ENCODE measurements at places on chromosomes 12 and 14.
A peak's percentile ranks its signal among the peaks of the same experiment; 100 is the strongest.

- H3K36me3 ChIP-seq: no peaks in the 10 kb centered on the region
- peaks cover 2% of the 10 kb centered on the region for H3K4me1 ChIP-seq
These were observed 74.4 kb downstream of the PRIMA1 start for GRCh38 chr14:93713726-93714405.

DNA sequence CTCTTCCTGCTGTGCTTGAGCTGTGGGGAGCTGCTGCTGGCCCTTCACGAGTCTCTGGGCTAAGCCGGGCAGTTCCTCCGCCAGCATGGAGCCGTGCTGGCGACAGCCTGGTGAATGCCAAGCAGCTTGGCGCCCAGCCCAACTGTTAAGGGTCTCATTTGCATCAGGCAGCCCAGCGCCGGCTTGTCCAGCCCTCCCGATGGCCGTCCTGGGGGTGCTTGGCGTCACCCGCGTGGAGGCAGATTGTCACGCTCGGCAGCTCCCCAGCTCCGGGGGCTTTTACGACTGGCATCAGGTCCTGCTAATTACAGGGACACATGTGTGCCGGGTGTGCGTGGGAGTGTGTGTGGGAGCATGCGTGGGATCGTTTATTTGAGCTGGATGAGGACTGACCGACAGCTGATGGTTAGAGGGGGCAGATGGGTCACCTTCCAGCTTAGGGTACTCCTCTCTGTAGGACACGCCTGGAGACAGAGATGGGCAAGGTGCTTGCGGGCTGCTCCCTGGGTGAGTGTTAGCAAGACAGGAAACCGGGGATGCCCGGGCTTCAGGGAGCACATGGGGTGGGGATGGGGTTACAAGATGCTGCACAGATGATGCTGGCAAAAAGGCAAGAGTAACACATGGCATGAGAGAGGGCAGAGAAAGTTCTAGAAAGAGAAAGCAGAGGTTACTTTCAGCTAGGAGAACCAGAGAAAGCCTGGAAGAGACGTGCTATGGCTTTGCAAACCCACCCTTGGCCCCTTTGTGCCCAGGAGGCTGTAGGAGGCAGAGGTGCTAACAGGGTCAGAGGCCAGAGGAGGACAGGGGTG is 64.1 kb downstream of the KIF26A start:
- peaks cover 9% of the 10 kb centered on the region for H3K4me1 ChIP-seq
- no peak overlapping the region for H3K27ac ChIP-seq
- no peaks in the 10 kb centered on the region for H3K36me3 ChIP-seq
- DNase-seq: no peak

DNA sequence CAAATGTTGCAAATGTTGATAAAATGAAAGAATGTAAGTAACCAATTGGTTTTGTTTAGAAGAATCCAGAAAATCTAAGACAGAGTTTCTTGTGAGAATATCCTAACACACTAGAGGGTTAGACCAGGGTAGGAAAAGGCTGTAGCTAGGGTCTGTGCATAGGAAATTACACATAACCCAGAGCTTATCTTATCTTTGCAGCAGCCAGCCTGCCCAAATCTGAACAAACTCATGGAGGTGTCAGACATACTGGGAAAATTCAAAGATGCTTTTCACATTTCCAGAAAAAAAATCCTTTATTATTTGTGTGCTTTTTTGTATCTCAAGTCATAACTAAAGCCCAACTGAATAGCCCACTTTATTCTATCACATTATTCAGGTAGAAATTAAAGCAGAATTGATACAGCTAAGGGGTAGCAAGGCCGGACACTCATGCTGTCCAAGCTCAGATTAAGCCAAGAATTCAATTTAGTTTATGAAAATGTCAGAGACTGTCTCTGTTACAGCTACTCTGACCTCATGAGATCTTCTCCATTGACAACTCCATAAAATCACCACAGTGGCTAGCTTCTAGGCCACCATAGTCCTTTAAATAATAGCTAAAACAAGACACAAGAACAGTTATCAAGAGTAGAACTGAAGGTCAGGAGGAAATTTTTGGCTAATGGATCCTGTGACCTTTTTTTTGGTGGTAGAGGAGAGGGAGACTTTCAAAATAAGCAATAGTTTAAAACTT is 169.6 kb upstream of the RASSF8 start:
- H3K4me1 ChIP-seq: peaks cover 4% of the 10 kb centered on the region
- DNase-seq: no peak
- H3K36me3 ChIP-seq: no peaks in the 10 kb centered on the region

DNA sequence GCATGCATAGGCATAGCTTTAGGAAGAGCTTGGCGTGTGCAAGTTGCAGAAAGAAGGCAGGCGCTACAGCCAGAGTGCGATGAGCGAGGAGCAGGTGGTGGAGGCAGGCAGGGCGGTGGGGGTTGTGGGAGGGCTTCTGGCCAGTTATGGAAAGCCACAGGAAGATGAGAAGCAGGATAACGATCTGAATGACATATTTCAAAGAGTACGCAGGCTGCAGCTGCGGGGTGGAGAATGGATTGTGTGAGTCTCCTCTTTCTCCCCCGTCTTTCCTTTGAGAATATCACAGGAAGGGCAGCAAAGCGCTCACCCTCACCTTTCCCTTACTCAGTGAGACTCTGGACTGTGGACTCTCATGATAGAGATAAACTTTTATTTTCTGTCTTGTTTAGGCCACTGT is 48.7 kb upstream of the PLXNC1 start:
- H3K27me3 ChIP-seq: peaks cover 11% of the 10 kb centered on the region
- no peak overlapping the region for H3K4me3 ChIP-seq
- no peaks in the 10 kb centered on the region for H3K36me3 ChIP-seq
- no peak for DNase-seq

DNA sequence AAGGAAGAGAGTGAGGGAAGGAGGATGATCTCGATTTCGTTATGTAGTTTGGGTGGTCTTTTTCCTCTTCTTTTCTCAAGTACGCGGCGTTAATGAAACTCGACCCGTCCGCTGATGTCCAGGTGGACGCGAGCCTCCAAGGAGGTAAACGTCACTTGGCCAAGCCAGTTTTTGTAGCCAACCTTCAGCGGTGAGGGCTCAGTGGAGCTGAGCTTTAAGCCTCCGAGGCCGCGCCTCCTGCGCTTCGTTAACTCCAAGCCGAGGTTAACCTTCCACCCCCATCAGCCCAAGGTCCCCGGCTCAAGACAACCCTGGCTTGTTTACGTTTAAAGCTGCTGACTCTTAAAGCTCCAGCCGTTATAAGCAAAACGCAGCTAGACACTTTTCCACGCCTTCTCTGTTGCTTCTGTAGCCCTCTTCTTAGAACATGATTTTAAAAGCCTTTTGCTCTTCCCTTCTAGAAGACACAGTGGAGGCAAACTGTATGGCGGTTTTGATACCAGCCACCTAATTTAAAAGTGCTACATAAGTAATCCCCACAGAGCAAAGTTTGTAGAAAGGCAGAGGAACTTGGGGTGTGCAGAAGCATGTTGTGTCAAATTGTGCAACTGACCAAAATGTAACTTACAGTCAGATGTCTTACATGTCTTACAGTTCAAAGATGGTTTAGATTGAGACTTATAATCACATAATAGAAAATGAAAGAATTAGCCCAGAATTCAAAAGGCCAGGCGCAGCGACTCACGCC is 923 bp upstream of the ITPR2 start:
- H3K4me1 ChIP-seq: peaks cover 32% of the 10 kb centered on the region
- no peak for DNase-seq
- H3K4me3 ChIP-seq: peak overlapping the region; percentile 85

DNA sequence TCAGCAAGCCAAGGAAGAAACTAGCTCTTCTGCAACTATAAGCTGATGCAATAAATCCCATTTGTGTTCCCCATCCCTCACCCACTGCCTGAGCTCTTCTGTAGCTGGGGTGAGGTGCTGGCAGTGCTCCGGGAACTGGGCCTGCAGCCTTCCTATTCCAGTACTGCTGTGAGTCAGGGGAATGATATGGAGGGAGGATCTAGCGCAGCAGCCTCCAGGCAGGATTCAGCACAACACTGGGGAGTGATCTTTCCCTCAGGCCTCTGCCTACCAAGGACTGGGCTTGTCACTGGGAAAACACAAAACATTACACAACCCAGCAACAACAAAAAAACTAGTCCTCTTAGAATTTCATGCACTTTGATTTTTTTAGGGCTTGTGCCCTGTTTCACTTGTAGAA is 58.7 kb downstream of the ST8SIA1 start:
- no peak for DNase-seq
- no peaks in the 10 kb centered on the region for H3K27me3 ChIP-seq
- H3K4me1 ChIP-seq: no peaks in the 10 kb centered on the region
- H3K4me3 ChIP-seq: no peak overlapping the region

GRCh38 chr12:10783252-10783651 is 19.2 kb downstream of the TAS2R7 start:
- no peaks in the 10 kb centered on the region for H3K27me3 ChIP-seq
- no peak for DNase-seq
- peaks cover 11% of the 10 kb centered on the region for H3K4me1 ChIP-seq

- peak within 1 kb of the TSS; percentile 93 for H3K27ac ChIP-seq
- peaks cover 16% of the 10 kb centered on the region for H3K36me3 ChIP-seq
- H3K27me3 ChIP-seq: no peaks in the 10 kb centered on the region
- peaks cover 11% of the 10 kb centered on the region for H3K4me1 ChIP-seq
These were observed at the start of gene TSFM for GRCh38 chr12:57782608-57783465. TSFM (plus strand) TSS chr12:57782787; CDS start chr12:57782802, 15 bp downstream.

GRCh38 chr12:39621670-39622069 is 2.1 kb upstream of the ABCD2 start:
- H3K27me3 ChIP-seq: peaks cover 2% of the 10 kb centered on the region
- peaks cover 4% of the 10 kb centered on the region for H3K4me1 ChIP-seq
- DNase-seq: no peak
- H3K4me3 ChIP-seq: no peak overlapping the region

DNA sequence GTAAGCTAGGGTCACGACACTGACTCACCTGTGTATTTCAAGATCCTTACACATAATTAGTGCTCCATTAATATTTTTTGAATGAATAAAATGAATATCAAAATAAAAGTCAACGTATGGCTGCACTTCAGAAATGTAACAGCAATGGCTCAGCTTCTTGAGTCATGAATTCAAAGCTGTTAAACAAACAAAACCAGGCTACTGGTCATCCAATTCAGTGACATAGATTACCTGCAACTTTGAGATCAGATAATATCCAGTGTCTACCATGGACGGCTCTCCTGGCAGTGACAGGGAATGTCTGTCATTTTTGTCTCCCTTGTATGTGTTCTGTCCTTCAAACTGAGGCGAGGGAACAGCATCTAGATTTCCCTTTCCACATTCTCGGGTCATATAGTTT is 225.6 kb downstream of the EFCAB11 start:
- H3K27me3 ChIP-seq: no peaks in the 10 kb centered on the region
- H3K4me3 ChIP-seq: no peak overlapping the region
- peaks cover 11% of the 10 kb centered on the region for H3K4me1 ChIP-seq
- H3K36me3 ChIP-seq: peaks cover 2% of the 10 kb centered on the region
- no peak overlapping the region for H3K27ac ChIP-seq

- peaks cover 69% of the 10 kb centered on the region for H3K27me3 ChIP-seq
- H3K4me3 ChIP-seq: no peak overlapping the region
- H3K36me3 ChIP-seq: no peaks in the 10 kb centered on the region
- no peak for DNase-seq
- H3K4me1 ChIP-seq: no peaks in the 10 kb centered on the region
These were observed 300.8 kb upstream of the NOS1 start for GRCh38 chr12:117662220-117662619.

DNA sequence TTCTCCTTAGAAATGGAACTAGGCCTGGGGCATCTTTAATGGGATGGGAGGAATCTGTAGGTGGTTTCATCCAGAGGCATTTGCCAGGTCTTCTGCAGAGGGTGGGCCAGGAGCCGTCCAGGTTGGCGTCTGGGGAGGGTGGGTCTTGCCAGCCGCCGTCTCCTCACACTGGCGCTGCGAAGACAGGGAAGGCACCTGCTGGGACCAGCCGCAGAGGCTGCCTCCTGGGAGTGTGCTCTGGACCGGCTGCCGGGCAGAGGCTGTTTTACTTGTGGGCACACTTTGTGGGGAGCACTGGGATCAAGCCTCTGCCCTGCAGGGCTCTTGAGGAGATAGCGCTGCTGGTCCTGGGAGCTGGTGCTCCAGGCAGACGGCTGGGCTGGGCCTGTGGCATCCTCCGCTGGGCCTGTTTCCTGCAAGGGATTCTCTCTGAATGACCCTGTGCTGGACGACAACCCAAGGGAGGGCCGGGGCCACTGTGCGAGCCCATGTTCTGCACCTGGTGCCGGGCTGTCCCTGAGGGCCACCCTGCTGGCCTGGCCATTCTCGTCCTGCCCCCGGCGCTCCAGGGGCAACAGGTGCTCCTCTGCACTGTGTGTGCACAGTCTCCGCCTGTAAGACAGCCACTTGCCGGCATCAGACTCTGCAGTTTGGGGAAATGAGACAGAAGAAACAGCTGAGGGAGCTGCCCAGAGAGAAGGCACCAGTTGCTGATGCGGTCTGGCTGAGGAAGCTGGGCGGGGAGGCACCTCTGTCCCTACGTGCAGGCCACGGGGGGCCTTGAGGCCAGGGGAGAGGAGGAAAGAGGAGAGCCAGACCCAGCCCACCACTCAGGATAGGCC is 10.0 kb upstream of the TEX22 start:
- no peak for DNase-seq
- no peaks in the 10 kb centered on the region for H3K27me3 ChIP-seq
- no peak overlapping the region for H3K4me3 ChIP-seq
- H3K4me1 ChIP-seq: no peaks in the 10 kb centered on the region
- peaks cover 5% of the 10 kb centered on the region for H3K36me3 ChIP-seq

DNA sequence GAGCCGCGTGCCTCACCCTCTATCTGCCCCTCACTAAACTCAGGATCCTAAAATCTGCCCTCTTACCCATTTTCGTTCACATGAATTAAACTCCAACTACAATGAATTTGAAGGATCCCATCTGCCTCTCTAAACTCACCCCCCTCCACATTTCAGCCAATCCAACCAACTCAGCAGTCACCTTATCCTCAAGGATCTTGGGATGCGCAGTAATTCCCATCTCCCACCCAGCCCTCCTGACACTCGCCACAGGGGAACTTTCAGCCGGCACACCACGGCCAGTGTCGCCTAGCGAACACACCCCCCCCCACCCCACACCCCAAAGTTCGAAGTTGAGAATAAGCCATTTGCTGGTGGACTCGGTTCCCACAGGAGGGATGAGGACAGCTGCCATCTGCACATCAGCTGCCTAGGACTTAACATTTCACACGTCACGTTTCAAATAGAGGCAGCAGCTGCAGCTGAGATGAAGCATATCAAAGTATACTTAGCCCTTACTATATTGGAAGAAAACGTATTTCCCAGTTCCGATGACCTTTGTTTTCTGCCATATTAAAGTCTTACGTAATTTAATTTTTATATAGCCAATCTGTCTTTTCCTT is 8.7 kb upstream of the SELPLG start:
- peaks cover 7% of the 10 kb centered on the region for H3K36me3 ChIP-seq
- H3K4me3 ChIP-seq: no peak overlapping the region
- peaks cover 32% of the 10 kb centered on the region for H3K4me1 ChIP-seq
- H3K27ac ChIP-seq: no peak overlapping the region

DNA sequence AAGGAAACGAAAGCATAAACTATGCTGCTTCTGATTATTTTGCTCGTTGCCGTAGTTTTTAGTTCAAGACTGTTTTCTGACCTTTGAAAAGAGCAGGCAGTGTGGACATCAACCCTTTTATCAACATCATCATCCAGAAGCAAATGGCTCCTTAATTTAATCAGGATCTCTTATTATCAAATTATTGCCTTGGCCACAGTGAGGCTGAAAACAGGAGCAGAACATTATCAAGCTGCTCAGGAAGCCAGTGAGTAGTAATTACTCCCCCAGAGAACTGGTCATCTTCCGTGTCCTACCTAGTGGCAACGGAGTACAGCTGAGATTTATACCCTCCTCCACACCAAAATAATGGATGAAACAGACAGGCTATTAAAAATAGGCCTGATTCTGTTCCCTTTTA is 2.2 kb upstream of the DIABLO start:
- H3K36me3 ChIP-seq: peaks cover 13% of the 10 kb centered on the region
- H3K27me3 ChIP-seq: no peaks in the 10 kb centered on the region
- no peak for DNase-seq
- no peak overlapping the region for H3K27ac ChIP-seq
- H3K4me1 ChIP-seq: peaks cover 17% of the 10 kb centered on the region
- no peak overlapping the region for H3K4me3 ChIP-seq

All from mesothelial cell of epicardium (in vitro differentiated cells).